Thyroid gland (tissue), 4 donors: ENCODE measurements at places on chromosomes 2 and 18. TPM values are rescaled to one million over a fixed set of nuclear protein-coding genes. Genes with fewer than 3 reads are reported as not detected.

- DNase-seq: no peak
Measured at GRCh38 chr2:97712693-97713295, 582 bp upstream of the ZAP70 start.

DNA sequence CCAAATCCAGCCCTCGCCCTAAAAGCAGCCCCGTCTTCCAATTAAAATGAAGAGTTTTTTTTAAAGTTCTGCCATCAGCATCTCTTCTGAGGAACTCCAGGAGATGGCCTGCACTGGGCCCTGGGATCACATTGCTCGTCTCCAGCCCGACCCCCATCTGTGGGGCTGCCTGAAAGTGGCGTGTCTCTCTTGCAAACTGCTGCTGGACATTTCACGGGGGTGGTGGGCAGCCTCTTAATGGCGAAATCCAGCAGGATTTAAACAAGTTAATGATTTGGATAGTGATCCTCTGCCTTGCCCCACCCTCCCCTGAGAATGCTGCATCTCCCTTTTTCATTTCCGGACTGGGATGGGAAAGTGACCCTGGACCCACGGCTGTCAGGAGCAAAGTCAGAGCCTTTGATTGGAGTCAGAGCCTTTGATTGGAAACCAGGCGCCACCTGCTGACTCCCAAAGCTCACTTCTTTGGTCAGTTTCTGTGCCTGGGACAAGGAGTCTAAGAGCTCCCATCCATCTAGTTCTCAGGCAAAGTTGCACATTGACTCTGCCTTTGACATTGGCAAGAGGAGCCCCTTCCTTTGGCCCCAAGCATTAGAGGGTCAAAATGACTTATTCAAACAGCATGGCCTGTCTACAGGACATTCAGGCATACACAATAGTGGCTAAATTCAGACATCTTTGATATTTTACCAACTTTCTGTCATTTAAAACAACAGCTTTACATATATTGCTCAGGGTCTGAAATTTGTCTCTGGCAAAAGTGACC is 155.2 kb downstream of the SH3BP4 start:
- peak; percentile 62 for DNase-seq

ST6GAL2 gene
- 94.5 TPM for total RNA-seq

- no peak for DNase-seq
Measured at GRCh38 chr2:159855557-159856061, 57.6 kb upstream of the CD302 start.

- DNase-seq: no peak
Measured at GRCh38 chr2:40746191-40746590, 294.3 kb upstream of the SLC8A1 start.

GRCh38 chr18:51621113-51621863 is 423.8 kb upstream of the MEX3C start:
- DNase-seq: peak; percentile 62

MEP1B gene
- not detected for total RNA-seq

GORASP2 gene
- total RNA-seq: 92.6 TPM

FAM168B gene
- total RNA-seq: 151 TPM
